ENCODE measurements at places on chromosomes 4 and X.
A peak's percentile ranks its signal among the peaks of the same experiment; 100 is the strongest.

GRCh38 chr4:8340781-8341241, 71.3 kb downstream of the HTRA3 start:
- DNase-seq = no peak

DNA sequence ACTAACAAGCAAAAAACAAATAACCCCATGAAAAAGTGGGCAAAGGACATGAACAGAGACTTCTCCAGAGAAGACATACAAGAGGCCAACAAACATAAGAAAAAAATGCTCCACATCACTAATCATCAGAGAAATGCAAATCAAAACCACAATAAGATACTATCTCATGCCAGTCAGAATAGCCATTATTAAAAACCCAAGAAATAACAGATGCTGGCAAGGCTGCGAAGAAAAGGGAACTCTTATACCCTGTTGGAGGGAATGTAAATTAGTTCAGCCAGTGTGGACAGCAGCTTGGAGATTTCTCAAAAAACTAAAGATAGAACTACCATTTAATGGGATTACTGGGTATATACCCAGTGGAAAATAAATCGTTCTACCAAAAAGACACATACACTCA, 79.6 kb downstream of the MAPK10 start:
- no peak for DNase-seq

GRCh38 chr4:4390046-4390445, 3.1 kb downstream of the NSG1 start:
- DNase-seq = no peak

DNA sequence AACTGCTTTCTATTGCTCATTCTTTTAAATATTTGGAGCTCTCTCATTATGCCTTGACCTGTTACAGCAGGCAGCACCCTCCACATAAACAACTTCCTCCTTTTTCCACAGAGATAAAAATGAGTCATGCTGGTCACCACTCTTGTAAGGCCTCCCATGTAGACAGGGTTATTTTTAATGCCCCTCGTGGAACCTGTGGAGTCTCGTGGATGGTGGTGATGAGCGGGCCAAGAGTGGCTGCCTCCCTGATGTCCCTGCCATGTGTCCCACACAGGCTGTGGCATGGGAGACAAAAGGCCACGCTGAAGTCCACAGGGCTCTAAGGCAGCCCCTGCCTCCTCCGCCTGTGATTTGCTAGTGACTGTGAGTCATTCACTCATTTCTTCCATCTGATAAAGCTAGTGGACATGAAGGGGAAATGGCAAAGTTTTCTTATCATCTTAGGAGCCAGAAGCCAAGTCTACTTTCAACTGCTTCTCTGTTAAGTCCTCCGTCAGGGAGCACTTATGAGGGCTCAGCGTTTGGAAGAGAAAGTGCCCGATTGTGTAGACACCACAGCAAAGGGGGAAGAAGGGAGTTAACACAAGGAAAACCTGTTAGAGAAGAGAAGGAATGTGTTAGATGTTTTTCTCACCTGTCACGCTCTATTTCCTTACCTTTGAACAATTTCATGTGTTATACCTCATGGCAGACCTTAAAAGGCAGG, 121.6 kb upstream of the FAT1 start:
- DNase-seq = no peak

GRCh38 chr4:4293279-4293678, 3.2 kb downstream of the ZBTB49 start:
- DNase-seq = no peak

DNA sequence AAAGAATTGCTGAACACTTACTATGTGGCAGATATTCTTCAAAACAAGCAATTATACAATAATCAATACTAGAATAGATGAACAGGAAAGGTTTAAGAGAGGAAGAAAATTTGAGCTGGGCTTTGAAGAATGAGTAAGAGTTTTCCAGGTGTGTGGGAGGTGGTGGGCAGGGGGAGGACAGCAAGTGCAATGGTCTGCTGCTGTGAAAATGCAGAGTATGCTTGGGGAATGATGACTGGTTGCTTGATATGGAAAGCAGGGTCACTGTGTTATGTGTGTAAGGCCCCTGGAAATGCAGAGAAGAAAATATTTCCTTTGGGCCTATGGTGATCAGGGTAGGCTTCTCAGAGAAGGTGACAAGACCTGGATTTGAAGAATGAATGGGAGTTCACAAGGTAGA, 300.3 kb downstream of the CAMK2D start:
- no peak for DNase-seq

DNA sequence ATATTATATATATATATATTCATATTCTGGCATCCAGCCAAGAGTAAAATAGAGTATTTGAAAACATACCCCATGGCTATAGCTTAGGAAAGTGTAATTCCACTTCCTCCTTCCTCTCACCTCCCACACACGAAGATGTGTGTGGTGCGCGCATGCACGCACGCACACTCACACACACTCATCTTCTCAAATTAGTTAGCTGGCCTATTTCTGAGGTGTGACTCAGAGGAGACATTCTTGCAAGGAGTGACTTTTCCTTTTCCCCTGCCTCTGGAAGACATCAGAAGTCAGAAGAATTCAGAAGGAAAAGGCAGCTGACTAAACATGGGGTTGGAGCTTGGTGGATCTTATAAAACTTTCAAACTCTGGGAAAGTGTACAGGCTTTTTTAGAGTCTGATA, 8.8 kb downstream of the ENPEP start:
- DNase-seq = no peak

DNA sequence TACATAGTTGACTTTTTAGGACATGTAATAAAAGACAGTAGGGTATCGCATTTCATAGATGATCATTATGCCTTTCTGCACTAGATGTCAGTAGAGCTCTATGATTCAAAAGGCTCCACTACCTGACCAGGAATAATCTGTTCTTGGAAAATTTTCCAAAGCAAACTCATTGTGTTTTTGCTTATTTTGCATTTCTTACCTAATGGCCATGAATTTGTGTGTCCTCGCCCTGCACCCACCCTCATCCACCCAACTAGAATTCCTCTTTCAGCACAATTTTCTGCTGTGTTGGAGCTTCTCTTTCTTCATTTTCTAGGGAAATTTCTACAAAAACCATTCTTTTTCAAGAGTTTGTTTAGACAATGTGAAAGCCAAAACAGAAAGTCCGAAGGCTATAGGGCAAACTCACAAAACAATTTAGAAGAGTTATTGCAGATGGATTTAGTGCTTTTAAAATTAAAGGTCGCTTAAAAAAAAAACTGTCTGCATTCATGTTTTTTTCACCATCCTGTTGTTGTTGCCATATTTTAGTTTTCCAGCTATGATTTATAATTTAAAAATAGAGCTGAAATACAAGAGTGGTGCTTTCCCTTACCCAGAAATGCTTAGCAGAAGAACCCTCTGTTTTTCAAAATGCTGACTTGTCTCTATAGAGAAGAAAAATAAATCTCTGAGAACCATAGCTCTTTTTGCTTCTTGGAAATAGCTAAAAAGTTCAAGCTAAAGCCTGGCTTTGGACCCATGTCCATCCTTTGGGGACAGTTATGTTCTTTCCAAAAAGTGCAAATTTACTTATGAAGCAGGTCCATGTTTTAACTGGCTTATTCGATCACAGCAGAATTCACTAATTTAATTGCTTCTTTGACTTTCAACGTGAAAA, 183.7 kb downstream of the SPATA18 start:
- no peak for DNase-seq

- no peak for DNase-seq
These were observed 133.5 kb upstream of the NUDT6 start for GRCh38 chr4:123055943-123056342.

- no peak for DNase-seq
These were observed 18.1 kb downstream of the TMEM175 start for GRCh38 chr4:950136-951020.

GRCh38 chr4:122826079-122826527, 528 bp upstream of the FGF2 start:
- DNase-seq = no peak

DNA sequence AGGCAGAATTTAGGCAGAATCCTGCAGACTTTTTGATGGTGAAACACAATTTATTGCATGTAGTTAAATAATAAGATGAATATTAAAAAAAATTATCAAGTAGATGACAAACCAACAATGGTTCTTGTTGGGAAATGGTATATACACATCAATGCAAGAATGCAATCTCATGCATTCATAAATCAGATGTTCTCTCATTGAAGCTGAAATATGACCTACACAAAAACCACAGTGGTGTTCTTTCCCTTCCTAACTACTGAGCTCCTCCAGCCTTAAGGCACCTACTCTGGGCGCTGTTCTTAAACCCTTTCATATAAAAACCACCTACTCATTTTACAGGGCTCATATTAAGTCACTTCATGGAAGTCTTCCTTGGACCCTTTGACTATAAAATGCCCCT, 64.1 kb downstream of the ANTXR2 start:
- no peak for DNase-seq

- no peak for DNase-seq
These were observed 130.4 kb downstream of the MSL3 start for GRCh38 chrX:11888421-11888820.

- DNase-seq = no peak
These were observed 92.5 kb downstream of the FNIP2 start for GRCh38 chr4:158861281-158861680.

GRCh38 chrX:118116713-118117550, at the start of gene KLHL13:
KLHL13 (minus strand) TSS chrX:118116810; CDS start chrX:118028473, 88,337 bp downstream.
- peak; percentile 0 for DNase-seq

DNA sequence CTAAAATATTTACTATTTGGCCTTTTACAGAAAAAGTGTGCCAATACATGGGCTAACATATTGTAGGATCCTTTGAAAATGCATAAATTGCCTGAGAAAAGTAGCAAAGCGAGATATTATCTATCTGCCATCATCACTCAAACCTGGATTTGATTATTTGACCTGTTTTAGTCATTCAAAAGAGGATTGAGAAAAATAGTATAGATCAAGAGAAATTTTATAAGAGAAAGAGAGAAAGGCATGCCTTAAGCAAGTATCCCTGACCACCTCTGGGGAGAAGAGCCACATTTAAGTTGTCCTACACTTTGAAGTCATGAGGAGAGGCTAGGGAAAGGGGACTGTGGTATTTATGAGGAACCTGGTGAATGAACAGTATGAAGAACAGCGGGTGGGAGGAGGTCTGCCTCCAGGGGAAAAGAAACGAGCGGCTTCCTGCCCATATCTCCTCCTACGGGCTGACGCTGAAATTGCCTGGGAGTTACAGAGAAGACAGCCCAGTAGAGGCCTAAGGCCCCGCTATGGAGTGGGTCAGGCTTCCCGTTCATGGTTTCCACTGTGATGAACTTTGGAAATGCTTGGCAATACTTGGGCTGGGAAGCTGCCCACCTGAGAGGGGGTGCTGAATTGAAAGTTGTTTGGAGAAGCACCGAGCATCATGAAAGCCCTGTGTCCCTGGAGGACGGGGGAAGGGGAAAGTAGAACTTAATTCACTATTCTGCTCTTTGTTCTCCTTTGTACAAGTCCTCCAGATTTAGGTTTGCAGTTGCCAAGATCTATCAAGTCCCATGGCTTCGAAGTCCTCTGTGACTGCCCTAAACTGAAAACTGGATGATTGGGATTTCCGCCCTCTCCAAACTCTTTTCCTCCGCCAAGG, 106.9 kb upstream of the ACSL4 start:
- DNase-seq = peak; percentile 19

GRCh38 chrX:41445781-41446358, 1.3 kb upstream of the NYX start:
- DNase-seq = no peak

DNA sequence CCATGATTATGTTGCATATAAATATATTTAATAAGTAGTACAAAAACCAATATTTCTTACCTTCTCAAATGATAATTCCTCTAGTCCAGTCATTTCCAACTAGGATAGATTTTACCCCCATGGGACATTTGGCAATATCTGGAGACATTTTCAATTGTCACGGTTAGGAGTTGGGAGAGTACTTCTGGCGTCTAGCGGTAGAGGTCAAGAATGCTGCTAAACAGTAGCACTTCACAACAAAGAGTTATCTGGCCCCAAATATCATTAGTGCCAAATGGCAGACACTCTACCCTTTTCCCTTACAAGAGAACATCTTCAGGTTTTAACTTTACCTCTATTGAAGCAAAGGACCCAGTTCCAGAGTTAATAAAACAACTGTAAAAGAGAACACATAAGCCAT, 168.1 kb downstream of the FAT4 start:
- no peak for DNase-seq

- no peak for DNase-seq
These were observed 83.0 kb upstream of the FMR1 start for GRCh38 chrX:147828719-147829118.

- DNase-seq = no peak
These were observed 21.0 kb upstream of the TMSB15B start for GRCh38 chrX:103941201-103941975.

DNA sequence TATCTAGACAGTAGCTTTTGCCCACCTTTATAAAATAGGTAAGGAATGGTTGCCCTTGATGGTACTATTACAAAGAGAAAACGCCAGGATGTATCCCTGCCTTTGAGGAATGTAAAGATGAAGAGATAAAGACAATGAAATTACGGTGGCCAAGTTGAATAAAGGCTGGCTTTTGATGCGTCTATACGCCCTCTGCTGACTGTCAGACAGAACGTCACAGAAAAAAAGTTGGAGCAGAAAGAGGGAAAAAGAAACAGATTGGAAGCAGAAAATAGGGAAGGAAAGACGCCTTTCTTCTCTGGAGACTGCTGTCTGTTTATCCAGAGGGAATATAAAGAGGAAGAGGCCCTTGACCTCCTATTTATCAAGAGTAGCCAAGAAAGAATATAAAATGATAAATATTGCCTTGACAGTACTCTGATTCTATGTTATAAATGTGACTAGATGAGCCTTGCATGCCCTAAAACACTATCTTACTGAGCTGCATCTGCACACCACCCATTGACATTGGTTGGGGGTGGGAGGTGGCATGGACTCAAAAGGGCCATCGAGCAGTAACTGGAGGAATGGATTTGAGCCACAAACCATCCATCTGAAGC, 30.6 kb downstream of the PCDH19 start:
- no peak for DNase-seq

GRCh38 chr4:144716778-144717177, 70.8 kb downstream of the HHIP start:
- DNase-seq = no peak

GRCh38 chr4:53916431-53916889, 147.9 kb downstream of the CHIC2 start:
- DNase-seq = no peak

DNA sequence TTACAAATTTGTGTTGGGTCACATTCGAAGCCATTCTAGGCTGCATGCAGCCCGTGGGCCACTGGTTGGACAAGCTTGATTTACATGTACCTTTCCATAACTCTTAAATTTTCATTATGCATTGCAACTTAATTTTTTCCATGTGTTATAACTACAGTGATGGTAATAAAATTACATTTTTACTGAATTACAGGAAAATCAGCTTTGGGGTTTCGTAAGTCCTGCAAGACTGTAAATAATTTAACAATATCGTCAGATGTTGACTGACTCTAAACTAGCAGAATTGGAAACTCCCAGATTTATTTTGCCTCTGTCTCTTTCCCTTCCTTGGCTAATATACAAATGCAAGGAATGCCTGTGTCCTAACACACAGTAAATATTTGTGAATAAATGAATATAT, 88.0 kb upstream of the RAPGEF2 start:
- no peak for DNase-seq

Data from activated CD4-positive, alpha-beta T cell treated with anti-CD3 and anti-CD28 coated beads, Interleukin-2, amount 50 U/mL, for 48 hours (primary cell).